A549 treated with CpdA at 1 μM for 4 hours (cell line): ENCODE measurements at places on chromosomes 16 and 17. TPM values are rescaled to one million over a fixed set of nuclear protein-coding genes. Genes with fewer than 3 reads are reported as not detected.

Gene PYY
- 0.11 TPM in 1 of 5 replicates, not detected in the others for total RNA-seq

Gene AOC3
- total RNA-seq, result 0.97 to 2.1 TPM (median 1.0 TPM) in 5 replicates

Gene TGFB1I1
- 34.3 to 68.8 TPM (median 45.1 TPM) in 5 replicates for total RNA-seq

Gene TMEM114
- total RNA-seq, result not detected in 5 replicates

Gene EVPL
- 11.9 to 17.5 TPM (median 15.2 TPM) in 5 replicates for total RNA-seq

Gene CSH2
- not detected in 5 replicates for total RNA-seq

Gene ITGAD
- 0.02 to 0.15 TPM in 2 of 5 replicates, not detected in the others for total RNA-seq

Gene FA2H
- 34.7 to 45.6 TPM (median 38.1 TPM) in 5 replicates for total RNA-seq

Gene CACNG5
- 0.03 TPM in 1 of 5 replicates, not detected in the others for total RNA-seq

Gene TIMM22
- total RNA-seq, result 25.6 to 29.3 TPM (median 28.5 TPM) in 5 replicates

Gene ABI3
- 0.02 TPM in 1 of 5 replicates, not detected in the others for total RNA-seq

Gene NPIPB2
- 3.0 to 6.6 TPM (median 3.6 TPM) in 5 replicates for total RNA-seq

Gene RNF227
- total RNA-seq, result 1.1 to 2.5 TPM (median 1.4 TPM) in 5 replicates

Gene SLC2A4
- 0.13 to 0.29 TPM (median 0.24 TPM) in 5 replicates for total RNA-seq

Gene ARL4D
- 14.7 to 21.3 TPM (median 18.4 TPM) in 5 replicates for total RNA-seq

Gene PDIA2
- total RNA-seq, result 0.23 to 0.89 TPM (median 0.57 TPM) in 4 of 5 replicates, not detected in the other
